ENCODE measurements at places on chromosomes 3 and 15.

GRCh38 chr3:181696626-181697230, 15.0 kb upstream of the SOX2 start:
- DNase-seq: no peak

- no peak for DNase-seq
Measured at GRCh38 chr3:46947546-46947901, 29.0 kb downstream of the CCDC12 start.

DNA sequence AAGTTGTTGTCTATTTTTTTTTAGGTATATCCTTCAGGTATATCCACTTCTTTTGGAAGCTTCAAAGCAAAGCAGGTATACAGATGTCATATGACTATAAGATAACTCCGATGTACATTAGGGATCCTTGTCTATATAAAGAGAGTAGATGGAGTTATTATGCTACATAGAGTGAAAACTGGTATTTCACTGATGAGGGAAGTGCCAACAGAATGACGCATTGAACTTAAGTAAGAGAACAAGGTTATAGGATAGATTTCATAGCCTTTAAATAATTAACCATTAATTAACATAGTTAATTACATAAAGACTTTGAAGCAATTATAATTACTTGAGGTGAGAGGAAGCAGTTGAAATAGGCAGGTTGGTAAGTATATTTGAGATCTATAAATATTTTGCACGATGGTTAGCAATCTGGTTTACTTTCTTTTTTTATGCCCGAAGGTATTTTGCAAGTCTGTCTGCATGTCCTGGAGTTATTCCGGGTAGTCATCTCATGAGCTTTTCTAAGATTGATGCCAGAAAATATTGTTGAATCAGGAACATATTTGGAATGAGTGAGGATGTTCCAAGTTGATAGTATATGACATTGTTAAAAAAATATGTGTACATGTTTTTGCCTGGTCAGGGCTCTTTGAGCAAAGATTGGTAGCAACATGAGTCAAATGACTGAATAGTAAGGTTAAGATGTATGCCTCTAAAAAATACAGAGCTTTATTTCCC, 299.5 kb upstream of the KCNMB2 start:
- no peak for DNase-seq

GRCh38 chr3:156109989-156110388, 10.4 kb upstream of the KCNAB1 start:
- DNase-seq: no peak

DNA sequence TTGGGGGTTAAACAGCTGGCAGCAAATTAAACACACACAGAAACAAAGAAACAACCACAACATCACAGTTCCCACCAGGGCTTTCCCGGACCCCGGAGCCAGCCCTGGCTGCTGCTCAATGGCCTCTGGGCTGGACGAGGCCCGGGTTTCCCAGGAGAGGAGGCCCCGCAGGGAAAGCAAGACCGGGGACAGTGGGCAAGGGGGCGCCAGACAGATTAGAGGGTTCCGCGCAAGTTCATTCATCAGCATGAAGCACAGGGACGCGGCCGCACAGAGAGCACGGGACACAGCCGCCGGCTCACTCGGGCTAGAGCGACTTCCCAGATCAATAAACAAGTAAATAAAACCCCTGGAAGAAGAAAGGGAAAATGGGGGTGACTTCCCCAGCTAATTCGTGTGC, 66.4 kb upstream of the RPL32 start:
- no peak for DNase-seq
